WTC11 (cell line): ENCODE measurements at places on chromosomes 3 and 15.

DNA sequence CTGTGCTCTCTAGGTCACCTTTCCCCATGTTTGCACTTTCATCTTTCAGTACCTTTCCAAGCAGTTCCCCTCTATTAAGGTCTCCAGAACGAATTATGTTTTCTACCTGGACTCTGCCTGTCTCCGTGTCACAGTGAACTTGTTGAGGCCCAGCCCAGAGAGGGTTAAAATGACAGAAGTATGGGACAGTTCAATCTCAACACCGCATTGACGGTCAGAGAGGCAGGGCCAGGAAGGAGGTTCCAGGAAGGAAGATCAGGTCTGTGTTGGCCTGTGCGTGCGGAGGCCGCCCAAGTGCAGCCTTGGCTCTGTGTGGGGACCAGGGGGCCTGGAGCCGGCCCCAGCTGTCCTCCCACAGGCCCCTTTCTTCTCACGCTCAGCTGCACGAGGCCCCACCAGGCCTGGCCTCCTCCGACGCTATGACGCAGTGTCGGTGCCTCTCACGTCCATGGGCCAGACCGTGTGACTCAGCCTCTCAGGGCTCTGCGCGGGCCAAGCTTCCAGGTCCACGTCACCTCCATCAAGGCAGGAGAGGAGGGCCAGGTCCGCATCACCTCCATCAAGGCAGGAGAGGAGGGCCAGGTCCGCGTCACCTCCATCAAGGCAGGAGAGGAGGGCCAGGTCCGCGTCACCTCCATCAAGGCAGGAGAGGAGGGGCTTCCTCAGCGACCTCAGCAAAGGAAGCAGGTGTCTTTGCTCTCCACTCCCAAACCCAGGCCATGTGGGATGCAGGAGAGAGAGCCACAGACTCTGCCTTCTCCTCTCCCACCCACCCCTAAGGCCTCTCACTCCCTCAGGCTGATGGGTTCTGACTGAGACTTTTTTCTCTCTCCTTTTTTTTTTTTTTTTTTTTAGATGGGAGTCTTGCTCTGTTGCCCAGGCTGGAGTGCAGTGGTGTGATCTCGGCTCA lies 83.1 kb downstream of the CPN2 start:
- peak; percentile 4 for DNase-seq

DNA sequence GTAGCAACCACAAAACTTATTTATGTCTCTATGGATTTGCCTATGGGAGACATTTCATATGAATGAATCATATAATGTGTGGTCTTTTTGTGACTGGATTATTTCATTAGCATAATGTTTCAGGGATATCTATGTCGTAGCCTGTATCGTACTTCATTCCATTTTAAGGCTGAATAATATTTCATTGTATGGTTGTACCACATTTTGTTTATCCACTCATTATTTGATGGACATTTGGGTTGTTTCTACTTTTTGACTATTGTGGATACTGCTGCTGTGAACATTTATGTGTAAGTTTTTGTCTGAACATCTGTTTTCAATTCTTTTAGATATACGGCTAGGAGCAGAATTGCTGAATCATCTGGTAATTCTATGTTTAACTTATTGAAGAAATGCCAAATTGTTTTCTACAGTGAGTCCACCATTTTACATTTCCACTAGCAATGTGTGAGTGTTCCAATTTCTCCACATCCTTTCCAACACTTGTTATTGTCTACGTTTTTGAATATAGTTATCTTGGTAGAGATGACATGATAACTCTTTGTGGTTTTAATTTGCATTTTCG lies 134.4 kb upstream of the DAZL start:
- DNase-seq: no peak

GRCh38 chr3:49237344-49237743 lies 39.7 kb downstream of the C3orf62 start:
- DNase-seq: no peak

GRCh38 chr3:119649761-119650160 lies 10.6 kb downstream of the POPDC2 start:
- DNase-seq: no peak

DNA sequence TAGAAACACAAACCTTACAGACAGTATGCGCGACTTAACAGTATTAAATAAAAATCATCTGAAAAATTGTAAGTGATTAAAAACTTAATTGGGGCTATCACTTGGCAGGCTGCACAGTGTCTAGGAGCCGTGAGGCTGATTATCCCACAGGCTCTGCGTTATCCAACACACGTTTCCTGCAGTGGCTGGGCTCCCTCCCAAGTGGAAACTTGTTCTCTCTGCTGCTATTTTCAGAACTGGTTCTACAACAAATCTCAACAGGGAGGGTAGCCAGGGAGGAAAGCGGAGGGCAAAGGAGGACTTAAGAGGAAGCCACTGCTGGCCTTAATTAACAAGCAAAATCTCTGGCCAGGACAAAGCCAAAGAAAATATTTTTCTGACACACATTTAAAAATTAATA lies 555.2 kb downstream of the MAGI1 start:
- peak; percentile 25 for DNase-seq
